ENCODE measurements at places on chromosomes 7 and 10. TPM values are rescaled to one million over a fixed set of nuclear protein-coding genes. Genes with fewer than 3 reads are reported as not detected.

NPS gene
- not detected for total RNA-seq

NPTX2 gene
- total RNA-seq: 2.0 TPM

NYAP1 gene
- 0.41 TPM for total RNA-seq

TMEM178B gene
- total RNA-seq: 20.0 TPM

GRCh38 chr7:130299866-130300265 is 6.9 kb downstream of the CPA4 start:
- no peaks in the 10 kb centered on the region for H3K27me3 ChIP-seq
- H3K4me3 ChIP-seq: no peak overlapping the region
- no peaks in the 10 kb centered on the region for H3K4me1 ChIP-seq
- H3K36me3 ChIP-seq: no peaks in the 10 kb centered on the region
- DNase-seq: no peak

DNA sequence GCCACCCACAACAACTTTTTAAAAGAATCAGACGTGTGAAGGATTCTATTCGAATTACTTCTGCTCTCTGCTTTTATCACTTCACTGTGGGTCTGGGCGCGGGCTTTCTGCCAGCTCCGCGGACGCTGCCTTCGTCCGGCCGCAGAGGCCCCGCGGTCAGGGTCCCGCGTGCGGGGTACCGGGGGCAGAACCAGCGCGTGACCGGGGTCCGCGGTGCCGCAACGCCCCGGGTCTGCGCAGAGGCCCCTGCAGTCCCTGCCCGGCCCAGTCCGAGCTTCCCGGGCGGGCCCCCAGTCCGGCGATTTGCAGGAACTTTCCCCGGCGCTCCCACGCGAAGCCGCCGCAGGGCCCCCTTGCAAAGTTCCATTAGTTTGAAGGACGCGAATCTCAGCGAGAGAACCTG is 461 bp upstream of the HTRA1 start:
- H3K27me3 ChIP-seq: peaks cover 2% of the 10 kb centered on the region
- peak; percentile 25 for DNase-seq
- no peak overlapping the region for H3K27ac ChIP-seq
- H3K36me3 ChIP-seq: no peaks in the 10 kb centered on the region
- no peaks in the 10 kb centered on the region for H3K4me1 ChIP-seq
- peak overlapping the region; percentile 59 for H3K4me3 ChIP-seq

GRCh38 chr10:55369670-55370420 is 568.8 kb upstream of the PCDH15 start:
- H3K4me1 ChIP-seq: no peaks in the 10 kb centered on the region
- no peak overlapping the region for H3K4me3 ChIP-seq
